ENCODE measurements at places on chromosomes 2 and 18.

GRCh38 chr2:229431327-229431954 lies 160.4 kb upstream of the PID1 start:
- DNase-seq: peak; percentile 87

GRCh38 chr2:21229302-21229701 lies 105.5 kb downstream of the TDRD15 start:
- DNase-seq: no peak

- peak; percentile 70 for DNase-seq
Measured at GRCh38 chr2:220277445-220277975, 650.1 kb downstream of the SLC4A3 start.

GRCh38 chr2:45567974-45568789 lies 42.9 kb downstream of the SRBD1 start:
- DNase-seq: no peak

DNA sequence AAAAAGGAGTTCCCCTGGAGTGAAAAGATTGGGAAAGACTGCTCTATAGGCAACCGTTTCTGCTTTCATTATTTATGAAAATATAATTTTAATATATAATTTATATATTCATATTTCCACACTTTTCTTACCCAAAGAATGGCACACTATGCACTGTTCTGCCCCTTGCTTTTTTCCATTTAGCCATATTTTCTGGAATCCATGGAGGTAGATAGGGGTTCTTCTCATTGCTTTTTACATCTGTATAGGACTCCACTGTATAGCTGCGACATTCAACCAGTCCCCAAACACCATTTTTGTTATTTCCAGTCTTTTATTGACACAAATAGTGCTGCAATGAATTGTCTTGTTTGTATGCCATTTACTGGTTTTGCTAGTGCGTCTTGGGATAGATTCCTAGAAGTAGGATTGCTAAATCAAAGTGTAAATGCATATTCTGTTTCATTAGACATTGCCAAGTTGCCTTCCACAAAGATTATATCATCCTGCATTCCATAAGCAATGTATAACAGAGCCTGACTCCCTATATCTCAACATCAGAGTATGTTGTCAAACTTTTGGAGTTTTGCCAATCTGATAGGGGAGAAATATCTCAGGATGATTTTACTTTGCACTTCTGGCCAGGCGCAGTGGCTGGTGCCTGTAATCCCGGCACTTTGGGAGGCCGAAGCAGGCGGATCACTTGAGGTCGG lies 26.6 kb upstream of the TCF7L1 start:
- peak; percentile 87 for DNase-seq

DNA sequence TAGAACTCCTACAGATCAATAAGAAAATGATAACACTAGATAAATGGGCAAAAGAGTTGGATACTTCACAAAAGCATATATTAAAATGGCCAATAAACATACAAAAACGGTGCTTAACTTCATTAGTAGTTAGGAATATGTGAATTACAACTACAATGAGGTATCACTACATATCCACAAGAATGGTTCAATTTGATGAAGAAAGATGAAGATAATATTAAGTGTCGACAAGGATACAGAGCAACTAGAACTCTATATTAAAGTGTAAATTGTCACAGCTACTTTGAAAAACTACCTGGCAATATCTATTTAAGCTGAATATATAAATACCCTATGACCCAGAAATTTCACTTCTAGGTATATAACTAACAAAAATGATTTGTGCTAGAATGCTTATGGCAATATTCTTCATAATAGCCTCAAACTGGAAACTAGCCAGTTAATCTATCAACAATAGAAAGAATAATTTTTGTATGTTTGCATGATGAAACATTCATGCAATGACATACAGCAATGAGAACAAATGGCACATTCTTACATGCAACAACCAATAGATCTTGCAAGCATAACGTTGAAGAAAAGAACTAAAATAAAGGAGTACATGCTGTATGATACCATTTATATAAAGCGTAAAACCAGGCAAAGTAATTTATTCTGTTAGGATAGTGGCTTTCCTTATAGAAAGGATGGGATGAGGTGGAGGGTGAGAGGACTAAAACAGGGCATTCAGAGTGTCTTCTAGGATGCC lies 290.2 kb upstream of the SESTD1 start:
- no peak for DNase-seq

DNA sequence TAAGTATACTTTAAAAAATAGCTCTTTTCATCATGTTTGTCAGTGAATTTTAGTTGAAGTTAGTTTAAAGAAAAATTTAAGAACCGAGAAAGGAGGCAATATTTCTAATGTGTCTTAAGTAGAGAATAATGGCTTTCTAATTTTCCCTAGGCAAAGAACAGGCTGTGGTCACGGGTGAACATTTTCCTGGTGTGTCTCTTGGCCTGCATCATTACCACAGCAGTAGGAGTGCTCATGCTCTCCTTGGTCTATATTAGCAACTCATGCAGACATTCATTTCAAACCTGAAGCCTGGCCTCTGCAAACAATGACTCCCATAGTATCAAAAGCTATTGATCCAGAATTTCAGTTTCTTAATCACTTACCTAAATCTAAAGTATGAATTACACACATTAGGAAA lies 57.4 kb downstream of the C18orf54 start:
- no peak for DNase-seq

DNA sequence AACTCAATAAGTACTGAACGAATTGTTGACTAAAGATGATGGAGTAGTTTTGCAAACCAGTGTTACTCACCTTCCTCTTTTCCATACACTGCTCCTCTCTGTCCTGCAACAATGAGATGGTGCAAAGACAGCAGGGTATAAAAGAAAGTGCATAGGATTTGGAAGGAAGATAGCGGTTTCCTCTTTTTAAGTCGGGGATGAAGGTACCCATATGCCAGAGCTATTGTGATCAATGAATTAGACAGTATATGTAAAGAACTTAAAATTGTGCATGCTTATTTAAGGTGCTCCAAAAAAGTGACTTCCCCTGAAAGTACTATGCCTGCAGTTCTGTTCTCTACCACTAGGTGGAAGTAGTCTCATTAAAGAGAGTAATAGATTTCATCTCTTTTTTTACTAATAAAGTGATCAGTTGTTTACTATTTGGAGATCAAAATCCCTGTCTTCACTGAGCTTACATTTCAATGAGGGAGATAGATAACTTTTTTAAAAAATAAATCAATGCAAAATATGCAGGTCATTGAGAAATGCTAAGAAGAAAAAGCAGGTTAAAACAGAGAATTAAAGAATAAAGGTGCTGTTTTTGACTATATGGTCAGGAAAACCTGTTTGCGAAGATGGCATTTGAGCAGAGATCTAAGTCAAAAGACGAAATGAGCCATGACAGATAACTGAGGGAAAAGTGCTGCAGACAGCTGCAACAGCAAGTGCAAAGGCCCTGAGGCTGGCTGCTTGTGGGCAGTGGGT lies 339.7 kb upstream of the SLC14A2 start:
- DNase-seq: peak; percentile 46

DNA sequence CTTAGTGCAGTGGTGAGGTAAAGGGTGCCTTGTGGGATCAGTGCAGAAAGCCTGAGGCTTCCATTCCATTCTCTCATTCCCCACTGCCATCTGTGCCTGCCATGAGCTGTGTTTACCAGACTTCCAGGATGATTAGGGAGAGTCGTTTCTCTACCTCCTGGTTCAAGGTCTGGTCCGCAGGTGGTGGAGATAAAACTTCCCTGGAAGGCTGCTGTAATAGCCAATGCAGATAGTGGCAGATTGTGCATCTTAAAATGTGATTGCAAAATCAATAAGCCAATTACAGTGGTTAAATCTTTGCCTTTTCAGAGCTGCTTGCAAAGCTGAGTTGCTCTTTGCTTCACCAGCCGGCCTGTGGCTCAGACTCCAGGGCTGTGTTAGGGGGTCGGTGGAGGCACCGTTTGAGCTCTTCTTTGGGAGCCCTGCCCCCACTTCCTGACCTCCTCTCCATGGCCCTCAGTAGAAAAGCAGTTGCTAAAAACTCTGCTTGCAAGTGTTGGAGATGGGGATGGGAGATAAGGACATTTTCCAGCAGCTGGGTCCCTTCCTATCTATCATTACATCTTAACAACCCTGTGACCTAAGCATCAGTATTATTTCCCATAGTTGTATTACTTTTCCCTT lies 95.2 kb upstream of the HS6ST1 start:
- peak; percentile 4 for DNase-seq

DNA sequence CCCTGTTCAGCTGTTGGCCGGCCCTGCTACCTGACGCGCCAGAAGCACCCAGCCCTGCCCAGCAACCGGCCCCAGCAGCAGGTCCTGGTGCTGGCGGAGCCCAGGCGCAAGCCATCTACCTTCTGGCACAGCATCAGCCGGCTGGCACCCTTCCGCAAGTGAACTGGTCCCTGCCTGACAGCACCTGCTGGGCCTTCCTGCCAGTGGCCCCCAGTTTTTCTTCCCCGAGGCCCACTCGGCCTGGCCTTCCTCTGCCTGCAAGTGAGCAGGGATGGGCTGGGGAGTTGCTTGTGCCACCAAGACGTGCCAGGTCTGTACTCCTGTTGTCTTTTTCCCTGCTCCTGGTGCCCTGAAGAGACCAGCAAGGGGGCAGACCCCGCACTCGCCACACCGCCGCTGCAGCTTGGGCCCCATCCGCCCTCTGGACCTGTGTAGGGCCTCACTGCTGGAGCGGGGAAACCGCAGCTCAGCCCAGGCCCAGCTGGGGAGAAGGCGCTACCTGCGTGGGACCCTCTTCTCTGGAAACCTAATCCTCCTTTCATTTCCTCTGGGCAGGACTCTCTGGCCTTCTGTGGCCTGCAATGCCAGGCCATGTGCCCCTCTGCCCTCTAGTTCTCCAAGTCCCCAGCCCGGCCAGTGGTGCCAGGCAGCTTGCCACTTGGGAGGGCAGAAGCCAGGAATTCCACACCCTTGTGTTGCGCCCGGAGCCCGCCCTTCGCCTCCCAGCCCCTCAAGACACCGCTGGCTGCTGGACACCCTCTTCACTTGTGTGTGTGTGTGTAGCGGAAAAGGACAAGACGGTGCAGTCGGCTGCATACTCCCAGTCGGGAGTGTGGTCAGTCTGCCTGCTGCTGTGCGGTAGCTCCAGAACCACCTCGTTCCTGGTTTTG lies 47.0 kb downstream of the FAM168B start:
- DNase-seq: no peak

GRCh38 chr18:1018181-1018681 lies 113.6 kb downstream of the ADCYAP1 start:
- DNase-seq: peak; percentile 42

DNA sequence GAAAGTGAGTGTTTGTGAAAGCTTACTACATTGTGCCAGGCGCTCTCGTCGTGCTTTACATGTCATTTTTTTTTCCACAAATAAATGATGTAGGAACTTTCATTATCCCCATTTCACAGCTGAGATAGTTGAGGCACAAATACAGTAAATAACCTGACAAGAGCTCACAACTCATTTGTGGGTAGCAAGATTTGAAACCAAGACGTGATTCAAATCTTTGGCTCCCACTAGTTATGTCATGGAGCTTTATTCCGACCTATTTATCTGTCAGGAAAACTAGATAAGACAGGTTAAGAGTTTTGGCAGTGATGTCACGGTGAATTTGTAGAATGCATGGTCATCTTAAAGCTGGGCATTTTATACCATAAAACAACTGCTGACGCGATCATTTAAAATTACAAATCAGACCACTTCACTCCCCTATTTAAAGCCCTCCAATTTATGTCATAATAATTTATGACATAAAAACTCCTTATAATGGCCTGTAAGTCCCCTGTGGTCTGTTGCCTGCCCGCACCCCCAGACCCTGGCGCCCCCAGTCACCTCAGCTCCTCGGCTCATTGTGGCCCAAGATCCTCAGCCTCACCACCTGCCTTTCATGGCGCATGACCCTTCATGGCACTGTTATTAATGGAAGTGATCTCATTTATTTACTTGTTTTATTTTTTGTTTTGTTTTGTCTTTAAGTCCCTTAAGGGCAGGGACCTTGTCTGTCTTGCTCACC lies 678 bp upstream of the ZNF24 start:
- DNase-seq: no peak

- DNase-seq: no peak
Measured at GRCh38 chr2:70708376-70709199, 59.4 kb downstream of the ADD2 start.

DNA sequence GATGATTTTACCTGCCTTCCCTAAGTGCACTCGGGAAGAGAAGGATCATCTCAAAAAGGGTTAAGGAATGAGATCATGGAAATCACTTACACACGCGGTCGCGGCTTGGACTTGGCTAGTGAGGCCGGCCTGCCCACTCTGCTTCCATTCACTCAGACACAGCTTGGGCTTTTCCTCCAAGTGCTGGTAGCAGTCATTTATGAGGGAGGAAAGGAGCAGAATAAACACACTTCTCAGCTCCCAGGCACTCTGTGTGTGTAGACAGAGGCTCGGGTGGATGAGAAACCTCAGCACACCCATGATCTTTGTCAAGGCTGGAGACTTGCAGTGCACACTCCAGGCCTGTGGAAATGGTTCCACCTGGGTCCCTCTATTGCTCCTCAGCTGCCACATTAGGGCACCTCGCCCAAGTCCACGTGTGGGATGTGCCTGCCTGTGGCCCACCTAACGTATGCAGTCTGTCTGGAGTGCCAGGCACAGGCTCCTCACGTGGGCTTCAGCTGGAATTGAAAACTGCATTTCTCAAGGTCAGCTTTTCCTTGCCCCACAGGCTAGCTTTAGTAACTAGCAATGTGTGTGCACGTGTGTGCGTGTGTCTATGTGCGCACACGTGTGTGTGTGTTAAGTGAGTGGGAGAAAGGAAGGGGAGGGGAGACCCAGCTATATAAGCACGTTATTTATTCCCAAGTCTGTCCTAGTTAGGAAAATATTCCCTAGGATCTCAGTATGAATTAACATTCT lies 288.4 kb downstream of the SOX11 start:
- no peak for DNase-seq

GRCh38 chr2:189954989-189955388 lies 107.5 kb downstream of the MSTN start:
- DNase-seq: no peak

GRCh38 chr2:219292616-219293015 lies 13.4 kb downstream of the DNAJB2 start:
- no peak for DNase-seq

GRCh38 chr2:114316532-114317300 lies 125.7 kb upstream of the DPP10 start:
- DNase-seq: no peak

GRCh38 chr2:69026691-69027459 lies 13.9 kb downstream of the ANTXR1 start:
- DNase-seq: no peak

DNA sequence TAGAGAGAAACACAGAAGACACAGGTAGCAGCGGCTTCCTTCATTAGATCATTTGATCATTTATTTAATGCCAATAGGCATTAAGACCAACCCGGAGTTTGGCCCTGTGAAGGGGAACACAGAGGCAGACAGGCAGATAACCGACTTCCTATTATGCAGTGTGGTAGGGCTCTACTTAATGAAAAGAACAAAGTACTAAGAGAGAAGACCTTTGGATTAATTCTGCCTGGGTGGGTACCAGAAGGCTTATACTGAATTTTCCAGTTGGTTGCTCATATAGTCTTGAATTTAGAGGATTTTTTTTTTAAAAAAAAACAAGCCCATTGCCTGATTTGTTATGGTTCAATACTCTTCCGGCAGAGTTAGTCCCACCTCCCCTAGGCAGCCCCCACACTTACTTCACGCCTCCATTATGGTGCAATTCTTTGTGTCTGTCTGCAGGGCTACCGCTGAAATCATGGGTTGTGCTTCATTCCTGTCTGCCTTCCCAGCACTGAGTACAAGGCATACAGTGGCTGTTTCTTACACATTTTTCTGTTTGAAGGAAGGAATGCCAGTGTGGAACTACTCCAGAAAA lies 244.3 kb upstream of the APCDD1 start:
- no peak for DNase-seq
